ENCODE measurements at places on chromosomes 13 and 19.

DNA sequence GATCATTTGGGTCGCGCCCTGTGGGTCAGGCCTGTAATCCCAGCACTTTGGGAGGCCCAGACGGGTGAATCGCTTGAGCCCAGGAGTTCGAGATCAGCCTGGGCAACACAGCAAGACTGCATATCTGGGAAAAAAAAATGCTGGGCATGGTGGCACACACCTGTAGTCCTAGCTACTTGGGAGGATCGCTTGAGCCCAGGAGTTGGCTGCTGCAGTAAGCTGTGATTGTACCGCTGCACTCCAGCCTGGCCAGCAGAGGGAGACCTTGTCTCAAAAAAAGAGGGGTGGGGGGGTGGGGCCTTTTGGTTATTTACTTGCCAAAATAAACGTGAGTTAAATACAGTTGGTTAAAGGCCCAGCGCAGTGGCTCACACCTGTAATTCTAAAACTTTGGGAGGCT lies 9.8 kb upstream of the ZNF544 start:
- no peak for DNase-seq

- no peak for DNase-seq
Measured at GRCh38 chr13:113548171-113548641, 36.3 kb upstream of the TFDP1 start.

GRCh38 chr19:2888731-2889224 lies 11.9 kb upstream of the ZNF57 start:
- DNase-seq = no peak

DNA sequence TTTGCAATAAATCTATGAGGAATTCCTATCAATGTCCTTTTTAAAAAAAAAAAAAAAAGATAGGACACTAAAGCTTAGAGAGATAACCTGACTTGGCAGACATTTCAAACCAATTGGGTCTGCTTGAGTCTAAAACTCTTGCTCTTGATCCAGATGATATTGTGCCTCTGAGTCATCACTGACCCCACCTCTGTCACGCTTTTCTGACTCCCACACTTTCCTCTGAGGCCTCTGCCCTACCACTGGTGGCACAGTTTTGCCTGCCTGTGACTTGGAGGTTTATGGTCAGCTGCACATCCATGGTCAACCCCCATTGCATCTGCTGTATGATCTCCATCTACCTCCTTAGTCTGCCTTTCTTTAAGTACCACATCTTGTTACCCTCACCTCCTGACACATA lies 328.7 kb downstream of the SPRY2 start:
- DNase-seq = no peak

DNA sequence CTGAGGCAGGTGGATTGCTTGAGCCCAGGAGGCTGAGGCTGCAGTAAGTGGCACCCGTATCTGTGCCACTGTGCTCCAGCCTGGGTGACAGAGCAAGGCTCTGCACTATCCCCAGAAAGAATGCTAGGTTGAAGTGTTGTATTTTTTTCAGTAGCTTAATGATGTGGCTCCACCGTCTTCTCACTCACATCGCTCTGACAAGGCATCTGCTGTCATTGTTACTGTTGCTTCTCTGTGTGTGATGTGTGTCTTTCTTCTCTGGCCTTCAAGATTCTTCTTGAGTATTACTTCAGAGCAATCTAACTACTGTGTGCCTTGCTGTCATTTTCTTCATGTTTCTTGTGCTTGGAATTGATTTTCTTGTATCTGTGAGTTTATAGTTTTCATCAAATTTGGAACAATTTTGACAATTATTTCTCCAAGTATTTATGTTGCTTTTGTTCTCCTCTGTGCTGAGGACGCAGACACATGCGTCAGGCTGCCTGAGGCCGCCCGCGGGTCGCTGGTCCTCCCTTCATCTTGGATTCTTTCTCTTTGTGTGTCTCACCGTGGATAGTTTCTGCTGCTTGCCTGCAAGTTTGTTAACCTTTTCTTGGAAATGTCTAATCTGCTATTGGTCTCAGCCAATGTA lies 10.8 kb downstream of the ADPRHL1 start:
- DNase-seq = no peak

DNA sequence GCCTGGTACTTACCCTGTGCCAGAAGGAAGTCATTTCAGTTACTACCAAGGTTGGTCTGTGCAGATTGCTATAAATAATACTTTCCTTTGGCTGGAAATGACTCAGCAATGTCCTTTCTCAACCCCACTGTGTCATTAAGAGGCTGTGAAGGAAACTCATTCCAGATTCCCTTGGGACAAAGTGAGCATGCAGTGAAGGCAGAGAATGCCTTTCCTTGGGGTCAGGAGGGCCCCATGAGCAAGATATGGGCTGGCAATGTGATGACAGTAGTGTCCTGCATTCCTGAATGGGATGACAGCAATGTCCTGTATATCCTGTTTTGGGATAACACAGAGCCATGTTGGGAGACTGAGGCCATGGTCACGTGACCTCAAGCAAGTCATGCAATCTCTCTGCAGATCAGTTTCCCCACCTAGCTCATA lies 213.1 kb upstream of the TMTC4 start:
- DNase-seq = peak; percentile 79

- DNase-seq = no peak
Measured at GRCh38 chr19:37929355-37929923, 22.4 kb downstream of the SIPA1L3 start.

DNA sequence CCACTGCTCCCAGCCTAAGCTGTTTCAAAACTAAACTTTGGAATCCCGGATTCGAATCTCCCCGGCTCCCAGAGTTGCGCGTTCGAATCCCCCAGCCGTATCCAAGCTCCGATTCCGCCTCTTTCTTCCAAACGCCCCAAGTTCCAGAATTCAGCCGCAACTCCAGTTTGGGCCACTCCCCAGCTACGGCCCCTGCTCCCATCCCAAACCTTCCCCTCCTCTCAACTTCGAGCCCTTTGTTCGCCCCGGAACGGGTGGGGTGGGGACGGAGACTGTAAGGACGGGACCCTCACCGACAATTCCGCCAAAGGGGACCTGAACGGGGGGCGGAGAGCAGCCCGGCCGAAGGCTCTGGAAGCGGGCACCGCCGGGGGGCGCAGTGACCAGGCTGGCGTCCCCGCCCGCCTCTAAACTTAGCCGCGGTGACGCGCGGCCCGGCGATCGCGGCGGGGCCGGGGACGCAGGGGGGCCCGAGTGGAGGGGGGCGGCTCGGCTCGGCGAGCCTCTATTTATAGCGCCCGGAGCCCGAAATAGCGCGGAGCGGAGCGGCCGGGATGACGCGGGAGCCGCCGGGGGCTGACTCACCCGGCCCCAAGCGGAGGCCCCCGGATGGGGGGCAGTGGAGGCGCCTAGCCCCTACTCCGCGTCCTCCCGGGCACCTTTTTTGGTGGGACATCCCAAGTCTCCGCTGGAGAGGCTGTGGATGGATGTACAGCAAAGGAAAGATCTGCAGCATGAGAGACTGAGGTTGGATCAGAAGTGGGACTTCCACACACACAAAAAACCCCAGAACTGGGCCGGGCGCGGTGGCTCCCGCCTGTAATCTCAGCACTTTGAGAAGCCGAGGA lies 4.9 kb upstream of the ERCC1 start:
- DNase-seq = peak; percentile 42

- no peak for DNase-seq
Measured at GRCh38 chr19:48368936-48369335, 4.8 kb downstream of the SYNGR4 start.

- no peak for DNase-seq
Measured at GRCh38 chr13:110856942-110857835, 57.7 kb downstream of the ANKRD10 start.

DNA sequence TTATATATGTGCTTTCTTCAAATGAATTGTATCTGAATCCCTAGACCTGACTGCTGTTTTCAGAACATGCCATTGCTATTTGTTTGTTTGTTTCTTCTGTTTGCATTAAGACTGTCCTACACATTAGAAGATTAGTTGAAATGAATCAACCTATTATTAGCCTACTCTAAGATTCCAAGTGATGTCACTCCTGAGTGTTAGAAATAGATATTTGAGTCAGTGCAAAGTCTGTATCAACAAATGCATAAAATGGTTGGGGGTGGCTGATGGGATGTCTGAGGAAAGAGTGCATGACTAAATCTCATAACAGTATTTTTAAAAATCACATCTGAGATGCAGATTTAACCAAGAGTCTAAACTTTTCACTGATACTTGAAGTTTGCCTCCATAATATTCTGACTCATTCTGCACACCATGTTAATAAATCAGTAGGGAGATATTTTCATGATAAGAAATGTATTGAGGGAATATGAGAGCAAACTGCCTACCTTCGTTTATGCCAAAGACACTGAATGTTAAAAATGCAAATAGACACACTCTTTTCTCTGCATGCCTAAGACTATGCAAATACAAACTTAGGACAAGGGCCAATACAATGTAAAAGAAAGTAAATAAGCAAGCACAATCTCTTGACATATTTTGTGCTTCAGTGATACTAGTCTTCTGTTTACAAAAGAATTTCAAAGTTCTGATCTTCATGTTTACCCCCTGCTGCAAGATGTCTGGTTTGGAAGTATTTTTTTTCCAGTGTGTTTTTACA lies 253.3 kb downstream of the LIG4 start:
- DNase-seq = no peak

- peak; percentile 71 for DNase-seq
Measured at GRCh38 chr19:20423381-20424197, 142.0 kb downstream of the ZNF737 start.

DNA sequence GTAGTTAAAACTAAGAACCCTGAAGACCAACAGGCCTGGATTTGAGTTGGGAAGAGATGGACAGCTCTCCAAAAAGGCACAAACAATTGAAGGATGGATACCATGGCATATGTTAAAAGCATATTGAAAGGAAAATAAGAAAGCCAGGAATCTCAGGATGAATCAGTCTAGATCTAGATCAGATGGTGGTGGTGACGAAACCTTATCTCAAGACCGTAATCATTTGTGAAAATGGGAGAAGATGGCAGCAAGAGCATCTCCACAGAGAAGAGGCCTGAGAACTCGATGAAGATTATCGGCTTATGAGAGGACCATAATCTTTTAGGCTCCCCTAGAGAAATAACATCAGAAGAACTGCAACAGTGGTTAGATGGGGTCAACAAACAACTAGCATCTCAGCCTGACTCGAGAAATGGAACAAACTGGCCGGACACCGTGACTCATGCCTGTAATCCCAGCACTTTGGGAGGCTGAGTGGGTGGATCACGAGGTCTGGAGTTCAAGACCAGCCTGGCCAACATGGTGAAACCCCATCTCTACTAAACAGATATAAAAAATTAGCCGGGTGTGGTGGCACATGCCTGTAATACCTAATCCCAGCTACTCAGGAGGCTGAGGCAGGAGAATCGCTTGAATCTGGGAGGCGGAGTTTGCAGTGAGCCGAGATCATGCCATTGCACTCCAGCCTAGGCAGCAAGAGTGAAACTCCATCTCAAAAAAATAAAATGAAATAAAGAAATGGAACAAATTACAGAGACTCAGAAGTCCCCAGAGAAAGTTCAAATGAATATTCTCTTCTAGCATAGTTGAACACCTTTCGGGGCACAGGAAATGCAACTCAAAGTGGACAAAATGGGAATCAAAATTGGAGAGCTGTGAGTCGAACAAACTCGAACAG lies 47.6 kb downstream of the FOXO1 start:
- DNase-seq = no peak

DNA sequence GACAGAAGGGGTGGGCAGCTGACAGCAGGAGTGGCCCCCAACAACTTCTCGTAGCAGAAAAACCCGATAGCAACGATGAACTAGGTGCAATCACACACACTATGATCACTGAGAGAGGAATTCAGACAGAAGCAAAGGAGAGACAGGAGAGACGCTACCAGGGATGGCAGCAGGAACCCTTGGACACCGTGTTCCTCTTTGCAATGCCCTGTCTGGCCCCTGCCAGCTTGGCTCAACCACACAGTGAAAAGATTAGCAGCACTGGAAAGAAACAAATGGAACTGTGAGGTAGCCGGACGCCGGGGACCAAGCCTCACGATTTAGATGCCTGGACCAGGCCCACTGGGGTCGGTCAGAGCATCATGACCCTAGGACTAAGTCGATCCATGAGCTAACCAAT lies 23.6 kb downstream of the DCAF15 start:
- DNase-seq = no peak

DNA sequence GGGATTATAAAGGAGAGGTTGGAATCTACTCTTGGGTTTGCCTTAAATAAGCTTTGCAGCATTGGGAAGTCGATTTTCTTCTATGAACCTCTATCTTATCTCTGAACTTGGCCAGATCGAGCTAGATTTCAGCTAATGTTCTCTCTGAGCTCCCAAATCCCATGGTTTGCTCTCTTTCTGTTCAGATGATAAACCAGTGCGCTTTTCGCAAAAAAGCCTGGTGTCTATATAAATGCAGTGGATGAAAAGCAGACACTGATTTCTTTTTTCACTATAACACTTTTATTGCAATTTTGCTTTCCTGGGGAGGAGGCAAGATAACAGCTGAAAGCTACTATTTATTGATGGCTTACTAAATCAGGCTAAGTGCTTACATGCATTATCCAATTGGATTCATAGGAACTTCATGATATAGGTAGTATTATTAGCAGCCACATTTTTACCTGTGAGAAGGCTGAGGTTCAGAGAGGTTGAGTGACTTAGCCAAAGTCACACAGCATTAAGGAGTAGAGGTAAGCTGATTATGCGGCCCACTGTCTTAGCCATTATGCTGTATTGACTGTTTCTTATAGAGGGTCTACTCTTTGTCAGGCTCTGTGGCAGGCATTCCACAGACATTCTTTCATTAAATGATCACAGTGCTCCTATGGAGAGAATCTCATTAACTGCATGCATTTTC lies 58.9 kb downstream of the RFC3 start:
- no peak for DNase-seq

DNA sequence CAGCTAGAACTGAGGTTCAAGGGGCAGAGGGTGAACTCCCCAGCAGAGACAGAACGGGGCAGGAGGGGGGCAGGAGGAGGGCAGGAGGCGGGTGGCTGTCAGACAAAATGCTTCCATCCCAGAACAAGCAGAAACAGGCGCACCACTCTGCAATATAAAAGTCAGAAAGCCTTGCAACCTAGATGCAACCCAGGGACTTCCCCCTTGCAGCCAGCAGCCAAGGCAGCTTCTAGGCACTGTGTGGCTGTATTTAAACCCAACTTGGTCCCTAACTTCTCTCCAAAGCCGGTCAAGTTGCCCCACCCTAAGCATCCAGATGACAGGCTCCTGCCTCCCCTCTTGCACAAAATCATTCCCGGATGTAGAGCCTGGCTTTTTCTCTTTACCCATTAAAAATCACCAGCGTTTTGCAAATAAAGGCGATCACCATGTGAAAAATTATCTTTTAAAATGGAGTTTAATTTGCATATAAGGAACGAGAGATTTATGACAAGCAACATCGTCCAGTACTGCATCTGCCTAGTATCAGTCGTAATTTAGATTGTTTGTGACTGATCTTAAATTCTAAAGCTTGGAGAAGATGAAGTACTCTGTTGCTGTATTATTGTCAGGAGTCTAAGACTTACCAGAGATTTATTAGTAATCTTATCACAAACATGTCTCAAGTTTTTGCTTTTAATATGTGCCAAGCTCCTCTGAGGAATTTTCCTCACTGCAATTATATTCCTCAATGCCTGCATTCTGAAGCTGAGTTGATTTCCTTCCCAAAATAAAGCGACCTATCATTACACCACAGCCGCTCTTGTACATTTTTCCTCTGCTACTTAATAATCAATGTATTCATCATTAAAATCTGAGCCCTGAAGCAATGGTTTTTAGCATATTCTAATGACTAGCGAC lies 307.1 kb upstream of the ZNF507 start:
- DNase-seq = no peak
